ENCODE measurements at places on chromosomes 7 and 10.

GRCh38 chr7:129299889-129300288, 75.1 kb downstream of the AHCYL2 start:
- no peak for DNase-seq

- DNase-seq, result peak; percentile 10
Measured at GRCh38 chr7:138449580-138449979, 10.5 kb upstream of the TRIM24 start.

GRCh38 chr7:114944745-114945625, 23.1 kb downstream of the MDFIC start:
- no peak for DNase-seq

DNA sequence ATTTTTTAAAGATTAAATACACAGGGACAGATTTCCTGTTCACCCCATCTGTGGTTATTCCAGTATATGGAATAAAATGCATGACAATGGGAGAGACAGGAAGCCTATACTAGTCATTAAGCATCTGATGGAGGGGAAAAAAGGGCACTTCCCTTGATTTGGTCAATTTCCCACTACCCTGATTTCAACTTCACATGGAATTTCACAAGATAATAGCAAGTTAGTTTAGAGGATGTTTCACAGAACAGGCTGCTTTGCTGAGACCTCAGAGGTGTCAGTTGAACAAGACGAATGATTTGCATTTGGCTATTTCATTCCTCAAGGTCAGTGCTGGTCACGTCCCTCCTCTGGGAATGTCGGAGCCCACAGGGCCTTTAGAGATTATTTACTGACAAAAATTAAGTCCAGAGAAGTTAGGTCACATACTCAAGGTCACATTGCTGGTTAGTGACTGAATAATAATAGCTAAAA, 4.7 kb upstream of the ITPRIP start:
- DNase-seq, result no peak

- DNase-seq, result no peak
Measured at GRCh38 chr10:63416376-63416775, 49.4 kb downstream of the JMJD1C start.

DNA sequence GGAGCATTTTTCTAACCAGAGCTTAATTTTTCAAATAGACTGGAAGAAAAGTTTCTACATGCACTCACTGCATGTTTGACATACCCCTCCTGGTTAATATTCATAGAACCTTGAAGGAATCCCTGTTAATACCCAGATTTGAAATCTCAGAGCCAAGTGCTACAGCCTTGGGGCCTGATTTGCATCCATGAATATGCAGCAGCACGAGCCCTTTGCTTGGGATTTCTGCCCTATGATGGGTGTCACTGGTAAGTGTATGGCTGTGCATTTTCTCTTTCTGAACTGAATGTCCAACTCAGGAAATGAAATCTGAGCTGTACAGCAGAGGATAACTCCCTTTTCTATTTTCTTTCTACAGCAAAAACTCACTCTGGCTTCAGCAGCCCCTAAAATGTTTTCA, 1157.5 kb downstream of the XPNPEP1 start:
- DNase-seq, result no peak

GRCh38 chr7:46539892-46540483, 618.9 kb upstream of the IGFBP3 start:
- DNase-seq, result no peak

GRCh38 chr7:33882040-33882837, 23.1 kb upstream of the BMPER start:
- no peak for DNase-seq

- no peak for DNase-seq
Measured at GRCh38 chr10:5040781-5041470, 37.3 kb upstream of the AKR1C2 start.

DNA sequence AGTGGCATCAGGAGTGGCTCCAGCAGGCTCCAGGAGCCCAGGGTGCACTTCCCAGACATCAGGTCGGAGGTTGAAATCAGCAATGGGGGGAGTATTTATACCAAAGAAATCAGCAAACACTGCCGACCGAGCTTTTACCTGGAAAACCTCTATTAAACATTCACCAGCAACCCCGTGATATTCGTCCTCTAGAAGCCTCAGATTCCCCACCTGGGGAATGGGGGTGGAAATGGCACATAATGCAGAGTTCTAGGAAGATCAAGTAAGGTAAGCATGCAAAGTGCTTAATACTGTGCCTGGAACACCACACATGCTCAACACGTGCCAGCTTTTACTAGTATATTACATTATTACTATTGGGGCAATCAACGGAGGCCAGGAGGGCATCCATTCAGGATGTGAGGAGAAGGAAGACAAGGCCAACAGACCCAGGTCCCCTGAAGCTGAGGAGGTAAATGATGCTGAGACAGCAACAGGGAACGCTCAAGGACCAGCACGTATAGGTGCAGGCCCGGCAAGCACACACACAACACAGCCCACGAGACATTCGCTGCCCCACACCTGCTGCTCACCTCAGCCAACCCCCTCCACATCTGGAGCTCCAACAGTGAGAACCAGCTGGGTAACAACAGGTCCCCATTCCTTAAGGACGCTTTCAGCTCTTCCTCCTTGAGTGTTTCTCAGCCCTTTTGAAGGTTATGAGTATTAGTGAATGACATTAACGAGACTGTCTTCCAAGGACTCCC, 125.5 kb downstream of the TNS3 start:
- DNase-seq, result no peak

All from CD8-positive, alpha-beta memory T cell (primary cell).